ENCODE measurements at places on chromosomes 4 and X.

- DNase-seq = no peak
Measured at GRCh38 chr4:15353207-15353606, 74.6 kb upstream of the C1QTNF7 start.

- no peak for DNase-seq
Measured at GRCh38 chr4:24053934-24054333, 164.1 kb upstream of the PPARGC1A start.

GRCh38 chr4:31334086-31334910 lies 614.1 kb downstream of the PCDH7 start:
- DNase-seq = no peak

GRCh38 chr4:25970691-25971432 lies 56.8 kb downstream of the SMIM20 start:
- DNase-seq = no peak
